ENCODE measurements at places on chromosomes 12 and 14.

- DNase-seq: no peak
These were observed 55.0 kb downstream of the MOK start for GRCh38 chr14:102249981-102250380.

GRCh38 chr14:100898935-100899883 lies 4.3 kb downstream of the RTL1 start:
- DNase-seq: no peak

GRCh38 chr12:126976579-126976978 lies 1290.4 kb upstream of the TMEM132C start:
- DNase-seq: no peak

GRCh38 chr14:66359500-66359899 lies 126.7 kb upstream of the CCDC196 start:
- DNase-seq: peak; percentile 0

- DNase-seq: no peak
These were observed 36.4 kb downstream of the TMEM121 start for GRCh38 chr14:105562713-105563346.

GRCh38 chr12:84294246-84294645 lies 618.4 kb downstream of the SLC6A15 start:
- no peak for DNase-seq

DNA sequence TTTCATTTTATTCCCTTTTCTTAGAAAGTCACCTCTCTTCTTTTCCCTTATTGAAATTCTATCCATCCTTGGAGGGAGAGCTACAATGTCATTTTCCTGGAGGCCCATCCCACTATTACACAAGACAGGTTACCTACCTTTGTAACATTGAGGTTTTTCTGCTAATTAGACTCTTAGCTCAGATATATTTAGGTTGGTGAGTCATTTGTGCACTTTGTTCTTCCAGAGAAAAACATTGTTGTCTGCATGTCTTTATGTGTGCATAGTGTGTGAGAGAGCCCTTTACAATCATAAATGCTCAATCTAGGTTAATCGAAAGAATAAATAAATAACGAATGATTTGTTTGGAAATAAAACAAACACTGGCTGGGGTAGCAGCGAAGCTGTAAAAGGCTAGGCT lies 191.8 kb downstream of the DACT1 start:
- DNase-seq: no peak

DNA sequence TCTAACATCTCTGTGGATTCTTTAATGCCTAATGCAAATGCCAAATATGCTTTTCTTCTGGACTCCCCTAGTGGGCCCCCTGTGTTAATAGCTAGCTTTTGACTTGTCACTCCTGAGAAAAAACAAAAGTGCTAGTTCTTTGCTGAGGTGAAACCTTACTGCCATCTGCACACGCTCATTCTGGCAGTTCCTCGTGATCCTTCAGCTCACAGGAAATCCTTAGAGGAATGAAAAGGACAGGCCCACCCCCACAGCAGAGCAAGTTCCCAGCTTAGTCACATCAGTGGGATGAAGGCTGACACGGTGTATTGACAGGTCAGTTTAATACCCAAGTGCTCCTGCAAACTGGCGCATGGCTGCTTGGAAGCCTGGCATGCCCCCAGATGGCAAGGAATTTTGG lies 165.1 kb upstream of the ATP2B1 start:
- no peak for DNase-seq

DNA sequence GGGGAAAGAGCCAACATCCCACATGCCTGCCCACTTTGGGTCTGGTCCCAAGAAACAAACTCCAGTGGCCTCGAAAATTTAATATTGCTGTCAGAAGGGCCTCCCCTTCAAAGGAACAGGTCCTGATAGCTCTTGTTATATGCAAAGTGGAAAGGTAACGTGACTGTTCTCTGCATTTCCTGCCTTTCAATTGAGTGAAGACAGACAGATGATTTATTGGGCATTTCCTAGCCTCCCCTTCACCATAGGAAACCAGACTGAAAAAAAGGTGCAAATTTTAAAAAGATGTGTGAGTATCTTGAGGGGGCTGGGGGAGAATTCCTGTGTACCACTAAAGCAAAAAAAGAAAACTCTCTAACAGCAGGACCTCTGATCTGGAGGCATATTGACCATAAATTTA lies 235.2 kb downstream of the ZFP36L1 start:
- DNase-seq: no peak

DNA sequence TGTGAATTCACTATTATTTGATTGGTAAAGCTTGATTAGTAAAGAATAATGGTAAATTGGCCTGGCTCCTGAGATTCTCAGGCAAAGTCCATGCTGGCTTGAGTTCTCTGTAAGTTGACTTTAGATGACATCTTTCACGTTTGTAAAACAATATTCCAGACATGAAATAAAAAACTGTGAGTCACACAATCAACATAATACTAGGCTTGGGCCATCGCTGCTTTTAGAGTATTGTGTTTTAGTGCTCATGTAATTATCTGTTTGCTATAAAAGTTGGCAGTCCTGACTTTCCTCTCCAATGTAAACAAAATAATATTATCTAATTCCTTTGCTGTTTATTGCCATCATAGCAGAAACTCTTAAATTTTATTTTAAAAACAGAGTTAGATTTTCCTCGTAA lies 3.9 kb upstream of the TBC1D30 start:
- DNase-seq: no peak

All from GM04503 (cell line).